ENCODE measurements at places on chromosomes 1 and 21. TPM values are rescaled to one million over a fixed set of nuclear protein-coding genes. Genes with fewer than 3 reads are reported as not detected.

Gene IL20
- 0.28 TPM for total RNA-seq

DNA sequence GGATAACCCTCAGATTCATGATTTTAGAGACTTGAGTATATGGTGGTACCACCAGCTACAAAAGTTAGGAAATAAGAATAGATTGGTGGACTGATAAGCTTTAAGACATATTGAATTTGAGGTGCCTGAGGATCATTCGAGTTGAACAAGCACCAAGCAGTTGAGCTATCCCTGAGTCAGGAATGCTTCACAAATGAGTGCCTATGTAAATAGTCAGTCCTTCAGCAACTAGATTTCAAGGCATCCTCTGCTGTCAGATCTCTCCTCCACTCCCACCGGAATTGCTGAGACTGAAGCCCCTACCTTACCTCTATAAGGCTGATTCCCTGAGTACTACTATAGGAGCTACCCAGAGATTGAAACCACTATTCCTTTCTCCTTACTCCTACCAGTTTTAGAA, 7.1 kb downstream of the BTF3L4 start:
- peaks cover 30% of the 10 kb centered on the region for H3K36me3 ChIP-seq
- no peak overlapping the region for H3K27ac ChIP-seq
- no peak overlapping the region for H3K4me3 ChIP-seq
- DNase-seq: no peak
- H3K4me1 ChIP-seq: peaks cover 31% of the 10 kb centered on the region
- H3K27me3 ChIP-seq: no peaks in the 10 kb centered on the region

Gene LRRC71
- not detected for total RNA-seq

Gene OR10J1
- total RNA-seq: not detected

DNA sequence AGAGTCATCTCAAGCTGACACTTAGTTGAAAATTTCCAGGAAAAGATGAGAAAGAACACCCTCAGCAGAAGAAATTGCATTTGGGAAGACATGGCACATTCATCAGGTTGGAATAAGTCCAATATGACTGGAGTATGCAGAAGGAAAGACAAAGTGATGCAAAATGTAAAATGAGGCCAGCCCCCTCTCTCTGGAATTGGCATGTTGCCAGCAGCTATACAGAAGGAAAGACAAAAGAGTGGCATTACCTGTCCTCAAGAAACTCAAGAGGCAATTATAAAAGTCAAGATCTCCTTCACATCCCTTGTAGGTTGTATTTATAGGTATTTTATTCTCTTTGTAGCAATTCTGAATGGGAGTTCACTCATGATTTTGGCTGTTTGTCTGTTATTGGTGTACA, 426.3 kb downstream of the AGBL4 start:
- H3K4me1 ChIP-seq: no peaks in the 10 kb centered on the region
- no peaks in the 10 kb centered on the region for H3K27me3 ChIP-seq
- no peak overlapping the region for H3K4me3 ChIP-seq
- no peak overlapping the region for H3K27ac ChIP-seq
- no peaks in the 10 kb centered on the region for H3K36me3 ChIP-seq

Gene MROH7
- 0.39 TPM for total RNA-seq

Gene SLC30A2
- total RNA-seq: not detected

DNA sequence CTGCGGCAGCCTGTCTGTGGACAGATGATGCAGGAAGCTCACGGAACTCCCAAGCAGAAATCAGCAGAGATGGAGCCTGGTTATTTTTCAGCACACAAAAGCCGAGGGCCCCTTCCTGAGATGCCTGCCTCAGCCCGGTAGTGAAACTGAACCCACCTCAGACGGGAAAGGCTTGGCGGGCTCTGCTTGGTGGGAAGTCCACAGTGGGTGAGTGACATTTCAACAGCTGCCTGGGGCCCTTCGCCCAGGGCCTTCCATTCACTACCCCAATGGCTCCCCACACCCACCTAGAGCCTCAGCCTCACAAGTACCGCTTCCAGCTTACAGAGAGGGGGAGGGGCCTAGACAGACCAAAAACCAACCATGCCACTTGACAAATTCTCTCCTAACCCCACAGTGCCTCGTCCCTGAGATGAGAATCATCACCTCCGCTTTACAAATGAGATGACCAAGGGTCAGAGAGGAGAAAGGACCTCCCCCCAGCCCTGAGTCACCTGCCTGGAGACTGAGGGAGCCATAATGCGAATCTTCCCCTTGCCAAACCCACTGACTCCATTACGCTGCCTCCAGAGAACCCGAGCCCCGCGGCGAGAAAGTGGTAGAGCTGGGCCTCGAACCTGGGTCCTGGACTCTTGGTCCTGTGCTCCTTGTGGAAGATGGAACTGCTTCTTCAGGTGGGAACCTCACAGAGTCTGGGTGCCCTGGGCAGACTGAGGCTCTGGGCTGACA, 3.4 kb upstream of the ECE1 start:
- H3K27me3 ChIP-seq: no peaks in the 10 kb centered on the region
- H3K36me3 ChIP-seq: peaks cover 7% of the 10 kb centered on the region
- peak; percentile 91 for DNase-seq
- H3K4me1 ChIP-seq: peaks cover 90% of the 10 kb centered on the region
- peak overlapping the region; percentile 92 for H3K27ac ChIP-seq

Gene WNT4
- total RNA-seq: not detected

Data from activated T-cell treated with anti-CD3 and anti-CD28 coated beads, Interleukin-2, amount 50 U/mL, for 72 hours (primary cell).